ENCODE measurements at places on chromosomes 2 and 18.

GRCh38 chr18:6487968-6488367, 73.3 kb upstream of the L3MBTL4 start:
- no peak for DNase-seq

- no peak for DNase-seq
These were observed 100.4 kb upstream of the RND3 start for GRCh38 chr2:150587547-150588505.

DNA sequence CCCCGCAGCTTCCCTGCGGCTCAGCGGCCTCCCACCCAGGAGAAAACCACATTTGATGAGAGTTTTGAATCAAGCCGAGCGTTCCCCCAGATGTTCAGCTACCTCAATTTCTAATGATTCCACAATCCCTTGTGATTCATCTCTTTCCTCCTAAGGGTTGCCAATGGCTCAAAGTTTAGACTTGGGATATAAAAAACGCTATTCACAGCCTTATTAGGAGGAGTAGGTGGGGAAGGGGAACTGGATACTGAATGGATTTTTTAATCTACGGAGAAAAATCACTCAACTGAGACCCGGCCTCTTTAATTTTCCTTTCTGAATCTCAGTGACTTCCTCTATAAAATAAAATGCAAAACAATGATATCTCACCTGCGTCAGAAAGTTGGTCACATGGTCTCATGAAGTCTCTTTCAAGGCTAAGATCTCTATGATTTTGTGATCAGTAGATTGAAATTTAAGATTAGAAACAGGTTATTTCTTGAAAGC, 192.6 kb upstream of the TCF4 start:
- no peak for DNase-seq

GRCh38 chr2:12612671-12613070, 104.1 kb upstream of the TRIB2 start:
- DNase-seq = no peak

GRCh38 chr2:73070643-73071359, 711 bp downstream of the SFXN5 start:
- DNase-seq = peak; percentile 40

- DNase-seq = no peak
These were observed 1.5 kb upstream of the PROM2 start for GRCh38 chr2:95272781-95273180.

DNA sequence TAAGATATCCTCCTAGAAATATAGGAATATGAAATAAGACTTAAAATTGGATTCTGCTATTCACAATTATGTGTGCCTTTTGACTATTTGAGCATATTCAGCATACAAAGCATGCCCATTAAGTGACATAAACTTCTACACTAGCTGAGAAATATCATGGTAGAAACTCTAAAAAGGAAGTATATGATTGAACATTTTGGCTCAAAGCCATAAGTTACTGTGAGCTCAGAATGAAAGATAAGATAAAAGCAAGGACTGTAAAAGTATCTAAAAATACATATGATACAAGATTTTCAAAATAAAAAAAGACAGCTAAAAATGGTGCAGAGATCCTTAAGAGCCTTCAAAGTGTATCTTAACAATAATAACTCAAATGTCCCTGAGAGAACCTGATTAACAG, 340.5 kb upstream of the SLC39A10 start:
- DNase-seq = no peak

DNA sequence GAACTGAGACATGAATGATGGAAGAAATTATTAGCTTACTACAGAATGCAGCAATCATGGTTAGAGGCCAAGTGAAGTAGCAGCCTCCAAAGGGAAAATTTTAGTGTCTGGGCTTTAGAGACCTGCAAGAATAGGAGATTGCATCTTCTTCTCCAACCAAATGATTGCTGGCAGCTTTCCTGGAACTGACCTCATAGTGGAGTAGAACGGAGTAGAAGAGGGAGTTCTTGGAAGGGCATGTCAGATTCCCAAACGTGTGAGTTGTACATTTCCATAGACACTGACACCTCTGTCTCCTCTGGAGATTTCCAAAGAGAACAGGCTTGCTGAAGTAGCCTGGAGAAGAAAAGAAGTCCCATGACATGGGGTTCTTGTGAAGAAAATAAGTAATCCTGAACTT, 169.8 kb upstream of the ERBB4 start:
- DNase-seq = no peak

GRCh38 chr2:138018866-138019688, 54.8 kb downstream of the HNMT start:
- no peak for DNase-seq

- DNase-seq = no peak
These were observed 218.2 kb downstream of the CYP26B1 start for GRCh38 chr2:71929482-71929772.

- DNase-seq = no peak
These were observed 213.3 kb downstream of the LDLRAD4 start for GRCh38 chr18:13431886-13432285.

Data from RWPE1 (cell line).